ENCODE measurements at places on chromosomes 2 and 18.

DNA sequence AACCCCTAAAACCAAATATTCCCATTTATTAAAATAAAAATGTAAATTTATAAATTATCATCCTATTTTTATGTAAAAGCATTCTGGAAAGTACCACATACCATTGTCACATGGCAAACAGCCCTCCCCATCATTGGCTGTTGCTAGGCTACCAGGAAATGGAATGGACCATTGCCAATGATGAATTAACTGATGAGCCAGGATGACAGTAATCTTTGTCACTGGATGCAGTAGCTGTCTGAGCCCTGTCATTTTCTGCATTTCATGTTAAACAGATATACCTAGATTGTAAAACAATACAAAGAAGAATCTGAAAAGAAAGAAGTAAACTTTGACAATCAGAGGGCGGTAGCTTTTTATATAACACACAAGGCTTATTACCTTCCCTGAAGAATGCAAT lies 641.4 kb downstream of the BCL11A start:
- DNase-seq, result no peak

DNA sequence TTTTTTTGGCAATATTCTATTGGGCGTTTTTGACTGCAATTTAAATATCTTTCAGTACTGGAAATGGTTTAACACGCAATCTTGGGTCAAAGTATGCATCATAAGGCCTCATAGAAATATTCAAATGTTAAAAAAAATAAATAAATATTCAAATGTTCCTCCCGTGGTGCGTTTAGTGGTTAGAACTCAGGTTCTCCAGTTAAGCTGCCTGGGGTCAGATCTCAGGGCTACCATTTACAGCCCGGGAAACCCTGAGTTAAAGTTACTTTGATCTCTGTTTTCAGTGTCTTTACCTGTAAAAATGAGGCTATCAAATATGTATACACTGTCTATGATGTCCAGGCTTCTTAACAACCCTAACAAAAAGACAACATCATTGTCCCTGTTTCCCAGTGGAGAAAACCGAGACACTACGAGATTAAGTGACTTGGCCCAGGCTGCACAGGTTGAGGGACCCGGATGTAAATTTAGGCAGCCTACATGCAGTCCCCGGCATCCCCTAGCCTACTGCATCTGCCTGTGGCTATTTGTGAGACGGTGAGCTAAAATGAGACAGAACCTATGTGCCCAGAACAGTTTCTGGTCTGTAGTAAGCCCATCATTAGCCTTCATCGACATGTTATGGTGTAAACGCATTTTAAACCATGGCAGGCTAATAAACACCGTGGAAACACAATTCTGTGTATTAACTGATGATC lies 1.7 kb downstream of the FHL2 start:
- peak; percentile 51 for DNase-seq

DNA sequence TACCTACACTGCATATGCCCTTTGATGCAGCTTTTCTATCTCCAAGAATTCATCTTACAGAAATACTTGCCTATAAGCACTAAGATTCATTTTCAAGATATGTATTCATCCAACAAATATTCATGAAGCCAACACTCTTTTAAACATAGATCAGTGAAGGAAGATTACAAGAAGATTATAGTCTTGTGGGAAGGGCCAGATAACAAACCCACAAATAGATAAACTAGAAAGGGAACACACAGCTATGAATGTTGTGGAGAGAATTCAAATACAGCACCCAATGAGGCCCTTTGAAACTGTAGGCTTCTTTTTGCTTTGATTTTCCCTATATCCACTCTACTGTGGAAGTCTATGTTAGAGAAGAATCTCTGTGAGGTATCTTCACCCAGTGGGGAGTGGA lies 186.7 kb upstream of the RBMS1 start:
- DNase-seq, result no peak

DNA sequence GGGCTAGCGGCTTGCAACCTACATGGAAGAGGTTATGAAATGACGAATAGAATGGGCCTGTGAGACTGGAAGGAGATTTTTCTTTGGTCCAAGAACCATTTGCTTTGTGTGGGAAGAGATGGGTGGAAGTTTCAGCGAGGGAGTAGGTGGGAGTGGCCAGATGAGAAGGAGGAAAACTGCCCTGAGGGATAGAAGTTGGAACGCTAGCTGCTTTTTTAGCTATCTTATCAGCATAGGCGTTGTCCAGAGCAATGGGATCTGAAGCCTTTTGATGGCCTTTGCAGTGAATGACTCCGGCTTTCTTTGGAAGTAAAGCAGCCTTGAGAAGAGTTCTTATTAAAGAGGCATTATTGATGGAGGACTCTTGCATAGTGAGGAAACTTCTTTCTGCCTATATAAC lies 52.4 kb downstream of the SPTBN1 start:
- no peak for DNase-seq

DNA sequence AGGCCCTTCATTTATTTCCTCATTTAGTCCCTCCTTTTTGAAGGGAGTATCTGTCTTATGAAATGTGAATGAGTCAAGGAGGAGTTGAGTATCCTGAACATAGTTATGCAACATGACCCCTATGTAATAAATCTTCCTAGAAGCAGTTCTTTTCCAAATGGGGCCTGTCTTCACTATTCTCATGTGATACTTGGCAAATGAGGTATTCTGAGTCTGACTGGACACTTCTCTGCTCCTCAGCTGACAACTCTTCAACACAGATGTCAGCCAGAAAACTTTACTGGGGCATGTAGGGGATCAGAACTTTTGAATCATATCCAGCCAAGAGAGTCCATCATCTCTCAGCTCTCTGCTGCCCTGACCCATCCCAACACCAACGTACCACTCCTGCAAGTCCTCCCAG lies 291.6 kb downstream of the ZNF385B start:
- no peak for DNase-seq

DNA sequence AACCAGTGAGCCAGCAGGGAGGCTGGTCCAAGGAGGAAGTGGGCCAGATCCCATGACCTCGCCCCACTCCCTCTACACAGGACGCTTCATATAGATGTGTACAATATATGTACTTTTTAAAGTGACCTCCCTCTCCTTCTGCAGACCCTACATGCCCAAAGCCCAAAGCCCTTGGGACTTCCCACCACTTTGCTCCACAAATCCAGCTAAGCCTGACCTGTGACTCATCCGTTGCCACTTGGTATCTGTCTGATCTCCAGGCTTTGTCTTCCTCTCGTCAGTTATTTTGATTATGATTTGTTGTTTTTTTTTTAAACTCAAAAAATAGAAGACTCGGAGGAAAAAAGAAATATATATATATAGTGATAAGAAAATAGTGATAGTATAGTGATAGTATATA lies 470.8 kb downstream of the KCNJ3 start:
- DNase-seq, result no peak

DNA sequence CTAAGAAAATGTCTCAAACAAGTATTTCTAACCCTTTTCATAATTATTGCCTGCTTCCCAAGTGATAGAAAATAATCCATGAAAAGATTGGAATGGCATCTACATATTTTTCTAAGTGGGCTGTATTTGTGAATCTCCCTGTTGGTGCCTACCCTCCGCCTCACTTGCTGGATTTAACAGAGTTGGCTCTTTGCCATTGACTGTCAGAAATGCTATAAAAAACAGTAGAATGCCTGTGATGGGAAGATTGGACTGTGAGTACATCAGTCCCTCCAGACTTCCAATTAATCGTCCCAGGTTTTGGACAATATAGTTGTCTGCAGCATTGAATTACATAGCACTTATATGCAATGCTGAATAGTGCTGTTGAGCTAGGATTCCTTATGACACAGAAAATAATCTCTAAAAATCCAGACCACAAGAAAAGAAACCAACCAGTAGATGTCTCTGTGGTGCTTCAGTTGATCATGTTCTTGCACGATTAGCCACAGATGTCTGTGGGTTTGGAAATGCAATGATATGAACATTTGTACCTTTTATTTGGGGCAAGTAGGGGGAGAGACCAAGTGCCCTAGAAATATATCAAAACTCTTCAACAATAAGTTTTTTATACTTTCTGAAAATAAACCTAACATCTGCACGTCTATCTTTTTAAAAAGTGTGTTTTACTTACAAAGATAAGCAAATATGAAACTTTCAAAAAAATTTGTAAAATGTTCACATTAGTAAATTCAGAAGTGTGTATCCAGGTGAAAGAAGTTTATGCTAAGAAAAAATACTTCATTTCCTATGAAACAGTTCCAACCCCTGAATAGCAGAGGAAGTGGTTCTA lies 88.5 kb downstream of the DYNAP start:
- DNase-seq, result peak; percentile 56

- no peak for DNase-seq
Measured at GRCh38 chr2:165144315-165144714, 59.5 kb downstream of the SCN3A start.

GRCh38 chr18:77906103-77906892 lies 656.6 kb downstream of the GALR1 start:
- no peak for DNase-seq

DNA sequence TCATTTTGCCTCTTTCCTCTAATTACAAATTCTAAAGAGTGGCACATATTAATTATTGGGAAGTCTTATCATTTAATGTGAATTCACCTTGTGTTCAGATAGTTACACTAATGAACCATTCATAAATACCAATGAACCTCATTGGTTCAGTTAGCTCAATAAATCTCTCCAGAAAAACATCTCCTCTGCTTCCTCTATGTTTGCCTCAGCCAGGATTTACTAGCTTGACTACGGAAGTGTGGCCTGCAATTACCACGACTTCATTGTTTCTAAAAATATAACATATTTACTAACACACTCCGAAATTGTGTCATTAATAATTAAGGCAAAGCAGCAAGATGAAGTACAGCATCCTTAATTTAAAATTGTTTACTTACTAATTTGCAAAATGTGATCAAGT lies 103.3 kb downstream of the PLA2R1 start:
- DNase-seq, result no peak

GRCh38 chr2:190432567-190433231 lies 24.5 kb downstream of the MFSD6 start:
- DNase-seq, result peak; percentile 11

Measured in LoVo (cell line).